ENCODE measurements at places on chromosomes 3 and 15.

DNA sequence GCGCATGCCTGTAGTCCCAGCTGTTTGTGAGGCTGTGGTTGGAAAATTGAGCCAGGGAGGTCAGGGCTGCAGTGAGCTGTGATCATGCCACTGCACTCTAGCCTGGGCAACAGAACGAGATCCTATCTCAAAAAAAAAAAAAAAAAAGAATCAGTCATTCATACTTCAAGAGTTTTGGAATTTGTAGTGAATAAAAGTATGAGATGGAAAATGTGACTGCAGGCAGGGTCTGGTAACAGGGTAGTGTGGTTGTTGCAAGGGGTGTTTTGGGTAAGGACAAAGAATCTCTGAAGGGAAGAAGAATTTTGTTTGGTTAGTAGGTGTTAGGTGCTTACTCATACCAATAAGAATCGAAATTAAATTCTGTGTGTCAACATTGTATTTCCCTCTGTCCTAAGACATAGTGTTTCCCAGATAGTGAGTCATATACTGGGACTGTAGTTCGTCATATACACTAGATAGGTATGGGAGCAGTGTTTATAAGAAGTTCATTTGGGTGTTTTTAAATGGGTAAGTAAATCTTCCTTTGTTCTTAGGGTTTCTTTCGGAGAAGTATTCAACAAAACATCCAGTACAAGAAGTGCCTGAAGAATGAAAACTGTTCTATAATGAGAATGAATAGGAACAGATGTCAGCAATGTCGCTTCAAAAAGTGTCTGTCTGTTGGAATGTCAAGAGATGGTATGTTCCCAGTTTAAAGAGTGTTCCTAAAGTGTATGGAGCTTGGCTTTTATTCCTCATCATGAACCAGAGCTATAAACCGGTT, 14.2 kb downstream of the NR1D2 start:
- peak; percentile 80 for DNase-seq

GRCh38 chr15:87871731-87872320, 384.7 kb downstream of the NTRK3 start:
- no peak for DNase-seq

- DNase-seq, result no peak
Measured at GRCh38 chr3:171813897-171814460, 3.7 kb upstream of the PLD1 start.

- no peak for DNase-seq
Measured at GRCh38 chr3:131386429-131387165, 5.0 kb downstream of the NUDT16 start.

- DNase-seq, result no peak
Measured at GRCh38 chr3:135564696-135565095, 400.8 kb upstream of the PPP2R3A start.

DNA sequence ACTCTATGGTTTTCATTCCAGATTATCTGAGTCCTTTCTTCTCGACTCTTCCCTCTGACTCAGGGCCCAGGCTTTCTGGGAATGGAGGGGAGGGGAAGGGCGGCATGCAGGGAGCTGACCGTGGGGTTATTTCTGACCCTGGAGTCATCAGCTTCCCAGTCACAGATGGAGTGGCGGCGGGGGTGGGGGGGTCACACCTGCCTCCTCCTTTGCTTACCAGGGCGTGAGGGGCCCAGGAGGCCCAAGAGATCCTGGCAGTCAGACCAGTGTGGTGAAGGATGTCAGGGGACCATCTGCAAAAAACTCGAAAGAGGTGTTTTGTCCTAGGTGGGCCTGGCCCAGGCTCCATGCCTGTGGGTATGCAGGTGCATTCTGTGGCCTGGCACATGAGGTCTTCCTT, 996 bp upstream of the XIRP1 start:
- peak; percentile 70 for DNase-seq

DNA sequence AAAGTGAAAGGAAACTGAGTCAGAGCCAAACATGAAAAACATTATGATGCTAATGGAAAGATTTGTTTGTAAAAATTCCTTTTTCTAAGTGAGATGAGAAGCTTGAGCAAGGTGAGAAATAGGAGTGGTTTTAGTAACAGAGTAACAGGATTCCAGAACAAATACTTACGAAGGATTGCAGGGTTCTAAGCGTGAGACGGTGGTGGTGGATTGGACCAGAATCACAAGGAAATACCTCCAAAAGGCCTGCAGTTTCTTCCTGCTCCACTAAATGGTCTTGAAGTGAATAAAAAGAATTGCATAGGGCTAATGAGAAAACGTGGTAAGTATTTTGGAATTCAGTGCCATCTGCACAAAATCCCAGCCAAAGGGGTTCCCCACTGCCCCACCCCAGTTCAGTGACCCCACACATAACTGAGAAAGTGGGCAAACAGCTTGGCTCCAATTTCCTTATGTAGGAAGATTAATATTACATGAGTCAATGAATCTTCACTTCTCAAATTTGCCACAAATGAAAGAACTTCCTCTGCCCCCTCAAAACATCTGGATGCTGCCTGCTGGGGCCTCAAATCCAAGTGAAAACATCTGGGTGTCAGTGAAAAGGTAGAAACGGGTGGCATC, 283.8 kb upstream of the NR2F2 start:
- DNase-seq, result no peak

DNA sequence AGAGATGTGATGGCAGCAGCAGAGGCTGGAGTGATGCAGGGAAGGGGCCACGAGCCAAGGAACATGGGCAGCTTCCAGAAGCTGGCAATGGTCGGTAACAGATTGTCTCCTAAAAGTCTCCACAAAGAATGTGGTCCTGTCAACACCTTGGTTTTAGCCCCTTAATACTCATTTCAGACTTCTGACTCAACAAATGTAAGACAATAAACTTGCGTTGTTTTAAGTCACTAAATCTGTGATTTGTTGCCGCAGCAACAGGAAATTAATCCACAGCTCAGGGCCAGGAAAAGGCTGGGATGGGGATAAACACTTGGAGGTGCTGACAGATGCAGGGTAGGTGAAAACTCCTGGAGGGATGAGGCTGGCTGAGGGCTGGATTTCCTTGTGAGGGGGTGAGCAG, 69.9 kb downstream of the OXNAD1 start:
- DNase-seq, result no peak

DNA sequence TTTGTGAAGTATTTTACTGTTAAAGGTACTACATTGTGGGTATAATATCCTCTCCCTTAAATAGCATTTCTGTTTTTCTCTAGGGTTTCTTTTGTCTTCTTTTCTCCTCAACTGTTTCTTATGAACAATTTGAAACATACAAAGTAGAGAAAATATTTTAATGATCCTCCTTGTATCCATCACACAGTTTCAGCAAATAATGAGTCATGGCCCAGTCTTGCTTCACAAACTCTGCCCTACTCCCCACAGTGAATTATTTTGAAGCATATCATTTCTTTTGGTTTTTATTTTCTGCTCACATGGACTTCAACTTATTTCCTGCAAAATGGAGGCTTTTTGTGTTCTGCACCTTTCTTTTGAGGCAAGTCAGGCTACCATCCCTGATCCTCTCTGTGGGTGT, 6.1 kb upstream of the SCAANT1 start:
- no peak for DNase-seq

- DNase-seq, result no peak
Measured at GRCh38 chr15:29554531-29554930, 267.7 kb downstream of the TJP1 start.

GRCh38 chr15:73870700-73871408, 2.5 kb upstream of the TBC1D21 start:
- DNase-seq, result no peak

- DNase-seq, result no peak
Measured at GRCh38 chr3:185760550-185760949, 64.3 kb downstream of the IGF2BP2 start.

DNA sequence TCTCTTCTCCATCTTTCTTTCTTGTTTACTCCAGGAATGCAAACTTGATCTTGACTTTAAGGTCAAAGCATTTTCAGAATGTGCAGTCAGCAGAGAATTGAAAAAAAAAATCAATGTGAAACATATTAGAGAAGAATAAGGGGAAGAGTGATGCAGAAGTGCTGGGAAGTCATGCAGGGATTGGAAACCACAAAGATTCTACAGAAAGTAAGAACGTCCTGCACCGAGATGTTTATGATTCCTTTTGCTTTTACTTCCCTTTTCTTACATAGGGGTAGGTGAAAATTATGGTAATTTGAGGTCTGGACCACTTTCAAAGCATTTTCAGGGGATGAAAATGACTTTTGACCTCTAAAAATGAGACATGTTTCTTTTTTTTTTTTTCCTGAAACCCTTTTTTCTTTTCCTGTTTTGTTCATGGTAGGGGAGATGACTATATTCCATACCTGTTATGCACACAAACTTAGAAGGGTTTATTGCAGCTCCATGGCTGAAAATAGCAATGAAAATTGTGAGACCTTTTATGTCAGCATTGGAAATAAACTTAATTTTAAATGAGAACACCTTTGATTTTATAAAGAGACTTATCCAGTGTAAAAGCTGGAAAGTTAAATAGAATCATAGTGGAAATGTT, 623.5 kb upstream of the TBL1XR1 start:
- DNase-seq, result no peak

GRCh38 chr3:141384157-141384556, 15.9 kb downstream of the ZBTB38 start:
- DNase-seq, result no peak

- no peak for DNase-seq
Measured at GRCh38 chr15:40441565-40442531, 1.1 kb downstream of the BAHD1 start.

DNA sequence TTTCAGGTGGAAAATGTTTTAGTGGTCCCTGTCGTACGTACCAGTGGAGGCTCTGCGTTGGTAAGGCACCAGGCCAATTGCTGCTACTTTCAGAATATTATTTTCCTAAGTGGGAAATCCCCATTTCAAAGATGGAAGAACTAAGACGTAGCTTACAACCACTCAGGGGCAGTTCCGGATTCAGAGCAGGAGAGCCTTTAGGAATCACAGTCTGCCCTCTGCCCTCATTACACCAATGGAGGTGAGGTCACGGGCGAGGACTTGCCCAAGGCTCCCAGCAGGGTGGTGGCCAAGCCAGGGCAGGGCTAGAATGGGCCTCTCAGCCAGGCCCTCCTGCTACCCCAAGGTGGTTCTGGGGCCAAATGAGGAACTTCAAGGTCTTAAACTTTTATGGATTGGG, 72.6 kb downstream of the RASGRF1 start:
- no peak for DNase-seq

- DNase-seq, result no peak
Measured at GRCh38 chr15:53323191-53323590, 436.3 kb downstream of the WDR72 start.

- DNase-seq, result no peak
Measured at GRCh38 chr15:70823196-70823595, 30.8 kb downstream of the LARP6 start.

- DNase-seq, result no peak
Measured at GRCh38 chr3:172465281-172465680, 17.0 kb upstream of the GHSR start.

GRCh38 chr15:70775160-70775559, 11.8 kb upstream of the UACA start:
- peak; percentile 96 for DNase-seq

- no peak for DNase-seq
Measured at GRCh38 chr15:63483521-63484371, 20.6 kb upstream of the USP3 start.

DNA sequence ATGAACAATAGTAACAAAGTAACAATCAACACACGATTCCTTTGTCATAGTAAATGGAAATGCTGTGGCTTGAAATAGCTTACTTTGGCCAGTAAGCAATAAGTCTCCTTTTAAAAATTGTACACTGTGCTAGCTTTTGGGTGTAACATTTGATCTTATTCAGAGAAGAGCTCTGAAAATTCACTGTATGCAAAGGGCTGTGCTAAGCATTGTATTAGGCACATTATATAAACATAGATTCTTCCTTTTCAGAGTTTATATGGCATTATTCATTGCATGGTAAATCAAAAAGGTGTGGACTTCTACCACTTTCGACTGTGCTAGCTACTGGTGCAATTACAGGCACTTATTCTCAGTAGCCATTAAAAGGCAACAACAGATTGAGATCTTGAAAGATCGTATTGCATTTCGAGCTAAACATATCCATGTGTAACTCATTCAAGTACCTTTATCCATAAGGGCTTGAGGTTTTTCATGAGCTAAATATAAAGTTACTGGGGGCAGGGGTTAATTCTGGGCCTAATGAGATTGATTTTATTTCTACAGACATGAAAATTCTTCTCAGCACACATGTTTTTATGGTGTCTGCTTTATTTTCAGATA, 246.8 kb downstream of the NR1D2 start:
- no peak for DNase-seq

DNA sequence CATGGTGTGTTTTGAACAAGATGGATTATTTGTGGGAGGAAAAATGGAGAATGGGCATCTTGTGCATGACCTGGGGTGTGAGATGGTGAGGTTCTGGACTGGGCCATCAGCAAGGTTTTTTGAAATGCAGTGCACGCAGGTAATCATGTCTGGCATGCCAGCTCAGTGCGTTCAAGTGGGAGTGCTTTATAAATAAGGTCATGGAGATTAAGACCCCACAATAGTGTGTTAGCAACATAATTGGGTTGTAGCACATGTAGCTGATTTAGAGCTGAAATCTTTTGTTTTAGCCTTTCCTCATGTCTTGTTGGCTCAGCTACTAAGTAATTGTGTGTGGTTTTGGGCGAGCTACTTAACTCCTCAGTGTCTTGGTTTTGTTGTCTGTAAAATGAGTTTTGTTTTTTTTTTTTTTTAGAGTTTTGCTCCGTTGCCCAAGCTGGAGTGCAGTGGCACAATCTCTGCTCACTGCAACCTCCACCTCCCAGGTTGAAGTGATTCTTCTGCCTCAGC, 3.9 kb upstream of the CACNA1D start:
- no peak for DNase-seq

GRCh38 chr3:89145995-89146394, 38.6 kb downstream of the EPHA3 start:
- peak; percentile 46 for DNase-seq

DNA sequence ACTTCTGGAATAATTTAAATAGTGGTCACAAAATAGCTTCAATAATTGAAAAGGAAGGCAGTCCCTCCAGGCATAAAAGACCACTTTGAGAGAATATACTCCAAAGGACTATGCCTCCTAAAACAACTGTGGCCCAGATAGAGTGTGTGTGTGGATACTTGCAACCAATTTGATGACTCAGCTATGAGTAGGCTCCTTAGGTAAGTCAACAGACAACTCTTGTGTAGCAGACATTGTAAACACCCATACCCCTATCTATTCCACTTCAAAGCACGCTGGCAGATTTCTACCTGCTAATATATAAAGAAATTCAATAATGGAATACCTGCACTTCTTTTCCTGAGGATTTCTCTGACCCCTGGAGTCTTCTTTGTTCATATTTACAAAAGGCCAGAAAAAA, 254.5 kb downstream of the NEK10 start:
- DNase-seq, result peak; percentile 9

- DNase-seq, result no peak
Measured at GRCh38 chr3:193688834-193689714, 96.1 kb downstream of the OPA1 start.

DNA sequence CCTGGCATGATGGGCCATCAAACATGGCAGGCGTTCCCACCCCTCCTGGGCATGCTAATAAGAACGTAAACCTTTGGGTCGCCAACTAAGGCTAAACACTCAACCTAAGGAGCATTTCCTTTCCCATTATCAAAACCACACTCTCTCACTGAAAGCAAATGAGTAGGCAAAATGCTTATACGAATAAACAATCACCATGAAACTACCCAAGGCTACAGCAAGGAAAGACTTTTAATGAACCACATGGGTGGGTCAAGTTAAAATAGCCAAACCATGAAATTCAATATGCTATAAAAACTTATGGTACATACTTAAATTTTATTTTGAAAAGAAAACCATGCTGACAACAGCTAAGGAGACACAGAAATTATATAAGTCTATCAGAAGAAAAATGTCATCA, 180.6 kb downstream of the OSBPL10 start:
- DNase-seq, result no peak

GRCh38 chr15:87687523-87687870, 569.0 kb downstream of the NTRK3 start:
- DNase-seq, result no peak

Data from HS-27A (cell line).